ENCODE measurements at places on chromosomes 2 and 18.

DNA sequence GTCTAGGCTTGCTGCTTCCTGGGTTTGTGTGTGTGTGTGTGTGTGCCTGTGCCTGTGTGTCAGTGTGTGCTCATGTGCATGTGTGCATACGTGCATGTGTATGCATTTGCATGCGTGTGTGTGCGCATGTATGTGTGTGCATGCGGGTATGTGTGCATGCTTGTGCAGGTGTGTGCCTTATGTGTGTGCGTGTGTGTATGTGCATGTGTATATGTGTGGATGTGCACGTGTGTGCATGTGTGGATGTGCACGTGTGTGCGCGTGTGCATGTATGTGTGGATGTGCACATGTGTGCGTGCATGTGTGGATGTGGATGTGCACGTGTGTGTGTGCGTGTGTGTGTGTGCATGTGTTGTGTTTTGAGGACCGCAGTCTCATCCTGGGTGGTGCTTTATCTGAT lies 42.8 kb downstream of the LPIN1 start:
- no peak for DNase-seq

GRCh38 chr2:21928292-21928691 lies 804.5 kb downstream of the TDRD15 start:
- no peak for DNase-seq

DNA sequence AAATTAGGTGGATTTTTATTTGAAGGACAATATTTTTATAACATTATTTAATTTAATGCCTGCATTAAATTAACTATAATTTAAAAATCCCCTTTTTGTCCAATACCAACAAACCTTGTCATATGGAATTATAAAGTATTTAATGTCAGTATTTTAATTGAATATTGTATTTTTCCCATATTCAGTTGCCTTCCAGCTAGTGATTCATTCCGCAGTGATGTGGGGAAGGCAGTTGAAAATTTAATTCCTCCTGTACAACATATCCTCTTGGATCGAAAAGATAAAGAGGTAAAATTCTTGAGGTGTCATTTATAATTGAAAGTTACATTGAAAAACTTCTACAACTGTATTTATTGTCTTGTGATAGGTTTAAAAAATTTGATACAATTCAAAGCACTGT lies 40.4 kb downstream of the WDR7 start:
- DNase-seq = no peak

DNA sequence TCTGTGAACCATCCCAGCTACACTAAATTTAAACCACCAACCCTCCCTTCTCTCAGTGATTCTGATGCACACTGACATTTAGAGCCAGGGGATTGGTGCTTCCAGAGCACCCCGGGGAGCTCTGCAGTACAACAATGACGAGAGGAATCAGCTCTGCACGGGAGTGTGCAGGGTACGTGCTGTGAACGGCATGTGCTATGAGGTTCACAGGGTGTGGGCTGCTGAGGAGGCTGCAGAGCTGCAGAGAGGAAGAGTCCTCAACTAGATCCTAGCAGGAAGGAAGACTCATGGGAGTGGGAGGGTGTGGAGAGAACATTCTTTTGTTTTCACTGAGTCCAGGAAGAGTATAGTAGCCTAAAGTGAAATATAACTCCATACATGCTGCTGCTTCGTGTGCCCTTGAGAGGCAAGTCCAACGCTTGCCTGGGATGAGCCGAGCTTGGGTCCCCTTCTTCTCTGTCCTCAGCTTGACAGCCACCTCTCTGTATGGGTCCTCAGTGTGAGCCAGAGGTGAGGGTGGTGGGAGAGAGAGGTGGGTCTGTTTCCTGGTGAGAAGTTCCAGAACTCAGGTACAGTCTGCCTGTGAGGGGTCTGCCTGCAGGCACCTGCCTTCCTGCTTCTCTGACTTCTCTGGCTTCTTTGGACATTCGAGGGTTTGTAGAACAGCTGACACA lies 118.8 kb downstream of the CTIF start:
- no peak for DNase-seq

- DNase-seq = no peak
These were observed 21.9 kb downstream of the EHBP1 start for GRCh38 chr2:62727259-62727867.

- no peak for DNase-seq
These were observed 14.1 kb upstream of the ARMC9 start for GRCh38 chr2:231184319-231184718.

DNA sequence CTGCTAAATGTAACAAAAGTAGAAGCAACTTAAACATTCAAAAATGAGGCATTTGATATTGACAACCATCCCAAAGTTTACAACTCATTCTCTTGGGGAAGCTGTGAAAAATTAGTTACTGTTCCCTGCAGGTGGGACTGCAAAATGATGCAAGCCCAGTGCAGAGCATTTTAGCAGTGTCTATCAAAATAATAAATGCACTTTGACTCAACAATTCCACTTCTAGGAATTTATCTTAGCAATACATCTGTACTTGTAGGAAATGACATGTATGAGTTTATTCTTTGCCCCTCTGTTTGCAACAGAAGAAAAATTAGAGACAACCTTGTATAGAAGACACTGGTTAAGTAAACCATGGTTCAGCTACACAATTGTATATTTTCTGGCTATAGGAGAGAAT lies 48.0 kb upstream of the TLK1 start:
- no peak for DNase-seq

DNA sequence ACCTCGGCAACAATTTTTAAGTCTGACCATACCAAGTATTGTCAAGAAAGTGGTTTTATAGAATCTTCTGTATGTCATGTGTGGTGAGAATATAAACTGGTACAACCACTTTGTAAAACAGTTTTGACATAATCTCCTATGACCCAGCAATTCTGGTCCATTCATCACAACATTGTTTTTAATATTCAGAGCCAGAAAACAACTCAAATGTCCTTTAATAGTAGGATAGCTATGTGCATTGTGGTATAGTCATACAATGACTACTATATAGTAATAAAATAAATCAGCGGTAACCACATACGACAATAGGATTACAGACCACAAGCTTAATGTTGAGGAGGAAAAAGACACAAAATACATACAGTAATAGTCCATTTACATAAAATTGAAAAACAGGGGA lies 175.2 kb upstream of the SPATS2L start:
- no peak for DNase-seq

Measured in RCC 7860 (cell line).